Fibroblast of gingiva (primary cell): ENCODE measurements at places on chromosomes 1 and 21.

- DNase-seq: no peak
Measured at GRCh38 chr1:115925467-115925866, 50.8 kb upstream of the SLC22A15 start.

- peak; percentile 41 for DNase-seq
Measured at GRCh38 chr1:178172939-178173338, 79.0 kb downstream of the RASAL2 start.

- DNase-seq: peak; percentile 51
Measured at GRCh38 chr21:33428669-33429068, 25.5 kb downstream of the IFNGR2 start.

DNA sequence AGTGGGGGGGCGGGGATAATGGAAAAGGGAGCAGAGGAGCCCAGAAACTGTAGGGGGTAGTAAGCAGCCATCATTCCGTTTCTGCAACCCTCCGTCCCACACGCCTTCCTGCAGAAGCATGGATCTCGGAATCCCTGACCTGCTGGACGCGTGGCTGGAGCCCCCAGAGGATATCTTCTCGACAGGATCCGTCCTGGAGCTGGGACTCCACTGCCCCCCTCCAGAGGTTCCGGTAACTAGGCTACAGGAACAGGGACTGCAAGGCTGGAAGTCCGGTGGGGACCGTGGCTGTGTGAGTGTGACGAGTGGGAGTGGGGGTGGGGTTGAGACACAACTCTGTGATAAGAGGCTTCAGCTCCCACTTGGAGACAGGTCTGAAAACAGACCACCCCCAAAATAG, 706 bp downstream of the CREB3L4 start:
- DNase-seq: no peak

DNA sequence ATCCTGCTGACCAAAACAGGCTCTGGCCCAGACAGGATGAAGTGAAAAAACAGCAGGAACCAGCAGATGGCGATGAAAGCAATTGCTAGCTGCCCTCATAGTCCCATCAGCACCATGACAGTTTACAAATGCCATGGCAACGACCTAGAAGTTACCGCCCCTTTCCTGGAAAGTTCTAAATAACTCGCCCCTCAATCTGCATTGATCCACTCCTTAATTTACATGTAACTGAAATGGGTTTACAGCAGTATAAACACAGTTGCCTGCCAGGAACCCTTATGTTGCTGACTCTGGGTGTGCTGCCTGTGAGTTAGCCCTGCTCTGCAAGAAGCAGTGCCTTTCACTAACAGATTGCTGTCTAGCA, 65.5 kb upstream of the CR1L start:
- peak; percentile 50 for DNase-seq

- DNase-seq: peak; percentile 38
Measured at GRCh38 chr1:6052543-6053205, 7.0 kb downstream of the KCNAB2 start.

- peak; percentile 57 for DNase-seq
Measured at GRCh38 chr21:16842696-16843035, 670.2 kb upstream of the CXADR start.

DNA sequence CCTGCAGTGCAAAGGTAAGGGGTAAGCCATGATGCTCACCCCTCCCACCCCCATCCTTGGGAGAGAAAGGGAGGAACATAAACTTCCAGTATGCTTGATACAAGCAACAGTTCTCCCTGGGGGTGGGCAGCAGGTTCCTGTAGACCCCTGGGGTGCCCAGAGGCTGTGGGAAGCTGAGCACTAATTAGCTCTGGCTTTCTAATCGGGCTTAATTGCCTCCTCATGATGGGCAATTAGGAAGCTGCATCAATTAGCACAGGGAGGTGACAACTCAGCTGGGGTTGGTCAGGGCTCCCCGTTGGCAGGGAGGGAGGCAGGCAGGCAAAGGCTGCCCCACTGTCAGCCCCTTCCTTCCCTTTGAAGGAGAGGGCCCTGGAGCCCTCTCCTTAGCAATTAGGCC, 15.7 kb upstream of the LMNA start:
- DNase-seq: no peak
